Stimulated activated CD4-positive, alpha-beta T cell treated with anti-CD3 and anti-CD28 coated beads, Interleukin-2, amount 100 ng/mL, for 4 hours (primary cell): ENCODE measurements at places on chromosomes 7 and 10.

- no peak for DNase-seq
These were observed 1.2 kb downstream of the HSPA14 start for GRCh38 chr10:14839305-14839695.

GRCh38 chr7:50565559-50565916, 333 bp upstream of the DDC start:
- DNase-seq = no peak

DNA sequence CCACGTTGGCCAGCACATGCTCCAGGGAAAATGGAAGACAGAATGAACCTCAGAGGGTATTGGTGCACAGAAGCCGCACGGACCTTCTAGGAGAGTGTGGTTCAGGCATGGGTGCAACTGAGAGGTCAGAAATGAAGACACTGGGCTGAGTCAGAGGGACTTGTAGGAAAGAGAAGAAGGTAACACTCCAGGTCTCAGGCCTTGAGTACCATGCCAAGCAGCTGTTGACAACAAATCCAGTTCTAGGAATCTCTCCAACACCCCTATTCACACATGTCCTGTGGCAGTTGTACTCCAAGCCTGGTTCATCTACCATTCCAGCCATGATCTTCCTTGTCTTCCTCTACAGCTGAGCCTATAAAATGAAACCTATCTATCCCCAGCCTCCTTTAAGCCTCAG, 251.6 kb downstream of the USP6NL start:
- no peak for DNase-seq

DNA sequence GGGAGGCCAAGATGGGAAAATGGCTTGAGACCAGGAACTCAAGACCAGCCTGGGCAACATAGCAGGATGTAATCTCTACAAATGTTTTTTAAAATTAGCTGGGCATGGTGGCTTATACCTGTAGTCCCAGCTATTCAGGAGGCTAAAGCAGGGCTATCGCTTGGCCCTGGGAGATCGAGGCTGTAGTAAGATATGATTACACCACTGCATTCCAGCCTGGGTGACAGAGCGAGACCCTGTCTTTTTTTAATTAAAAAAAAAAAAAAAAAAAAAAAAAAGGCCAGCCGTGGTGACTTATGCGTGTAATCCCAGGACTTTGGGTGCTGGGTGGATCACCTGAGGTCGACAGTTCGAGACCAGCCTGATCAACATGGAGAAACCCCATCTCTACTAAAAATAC, 27.4 kb downstream of the MYOF start:
- no peak for DNase-seq

DNA sequence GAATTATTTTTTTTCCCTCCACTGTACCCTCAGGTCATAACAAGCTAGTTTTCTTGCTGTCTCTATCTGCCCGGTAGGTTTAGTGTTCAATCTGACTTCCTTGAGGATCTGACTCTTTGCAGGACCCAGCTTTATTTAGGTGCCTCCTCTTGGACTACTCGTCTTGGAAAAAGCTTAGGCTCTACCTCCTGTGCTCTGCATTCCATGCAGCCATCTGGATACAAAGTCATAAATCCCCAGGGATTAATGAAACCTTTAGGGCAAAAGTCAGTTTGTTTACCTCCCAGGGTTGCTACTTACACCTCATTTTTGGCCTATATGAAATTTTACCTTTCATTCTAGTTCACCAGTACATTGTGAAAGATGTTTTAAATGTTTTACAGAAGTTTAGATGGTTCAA, 8.0 kb downstream of the STAG3 start:
- no peak for DNase-seq

DNA sequence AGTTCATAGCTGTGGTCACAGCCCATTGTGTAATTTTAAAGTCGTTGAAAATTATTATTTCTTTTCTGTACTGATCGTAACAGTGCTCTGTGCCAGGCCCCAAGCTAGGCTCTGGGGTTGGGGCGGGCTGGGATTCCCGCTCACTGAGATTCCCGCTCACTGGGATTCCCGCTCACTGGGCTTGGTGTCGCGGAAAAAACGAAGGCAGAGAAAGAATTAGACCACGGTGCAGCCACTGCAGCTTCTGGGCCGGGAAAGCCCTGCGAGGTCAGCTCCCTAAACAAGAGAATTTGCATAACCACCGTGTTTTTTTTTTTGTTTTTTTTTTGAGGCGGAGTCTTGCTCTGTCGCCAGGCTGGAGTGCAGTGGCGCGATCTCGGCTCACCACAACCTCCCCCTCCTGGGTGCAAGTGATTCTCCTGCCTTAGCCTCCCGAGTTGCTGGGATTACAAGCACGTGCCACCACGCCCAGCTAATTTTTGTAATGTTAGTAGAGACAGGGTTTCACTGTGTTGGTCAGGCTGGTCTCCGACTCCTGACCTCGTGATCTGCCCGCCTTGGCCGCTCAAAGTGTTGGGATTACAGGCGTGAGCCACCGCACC, 31.2 kb downstream of the FOXK1 start:
- DNase-seq = no peak

DNA sequence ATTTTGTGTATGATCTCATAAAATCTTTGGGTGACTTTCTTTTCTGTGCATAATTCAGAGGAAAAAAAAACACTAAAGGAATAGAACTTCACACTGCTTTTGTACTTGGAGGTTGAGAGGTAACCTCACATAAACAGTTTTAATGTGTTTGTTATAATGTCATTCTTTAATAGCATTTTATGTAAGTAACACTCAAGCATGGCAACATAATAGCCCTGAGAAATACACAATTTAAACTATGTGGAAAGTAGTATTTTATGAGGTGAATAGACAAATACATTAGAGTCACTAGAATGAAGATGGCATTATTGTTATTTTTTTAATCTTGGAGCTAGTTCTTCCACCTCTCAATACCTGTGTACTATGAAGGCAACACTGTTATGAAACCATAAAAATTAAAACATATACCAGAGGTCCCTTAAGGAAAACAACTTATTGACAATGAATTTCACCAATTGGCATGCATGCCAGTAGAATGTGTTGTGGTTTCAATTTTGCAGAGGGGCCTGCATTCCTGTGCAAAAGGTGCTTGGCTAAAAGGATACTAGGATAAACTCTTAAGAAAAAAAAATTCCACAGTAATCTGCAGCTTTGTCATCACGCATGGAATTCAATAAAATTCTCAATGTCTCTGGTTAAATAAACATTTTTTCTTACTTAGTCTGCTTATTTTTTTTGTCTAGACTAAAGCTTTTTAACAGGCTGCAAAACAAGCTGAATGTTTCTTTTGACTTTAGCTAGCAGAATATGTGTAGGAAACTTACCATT, 102.5 kb downstream of the CD36 start:
- DNase-seq = no peak

DNA sequence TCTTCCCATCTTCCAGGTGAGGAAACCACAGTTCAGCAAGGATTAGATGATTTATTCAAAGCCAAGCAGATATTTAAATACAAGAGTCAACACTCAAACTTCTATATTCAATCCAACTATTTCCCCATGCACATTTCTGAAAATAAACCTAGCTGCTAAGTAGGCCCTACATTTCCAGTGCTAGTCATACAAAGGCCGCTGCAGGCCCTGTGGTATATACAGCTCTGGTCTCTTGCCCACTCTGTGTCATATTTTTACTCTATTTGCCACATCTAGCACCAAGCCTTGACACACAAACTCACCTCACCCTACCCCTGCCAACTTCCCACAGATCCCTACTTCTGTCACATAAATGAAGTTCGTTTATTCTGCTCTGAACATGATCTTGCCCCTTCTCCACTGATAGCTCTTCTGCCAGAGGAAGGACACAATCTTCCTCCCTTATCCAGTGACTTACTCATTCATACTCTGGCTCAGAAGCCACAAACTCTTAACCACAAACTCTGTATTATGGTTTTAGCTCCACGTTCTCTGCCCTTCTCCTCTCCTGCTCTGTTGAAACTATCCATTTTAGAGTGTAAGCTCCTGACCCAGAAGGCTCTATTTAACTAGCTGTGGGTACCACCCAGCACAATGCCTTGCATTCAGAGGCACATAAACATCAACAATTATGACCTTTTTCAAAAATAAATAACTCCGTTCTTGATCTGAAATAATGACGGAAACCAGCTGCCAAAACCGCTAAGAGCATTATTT, 180.7 kb downstream of the CPEB3 start:
- DNase-seq = no peak

GRCh38 chr10:810351-810846, 120.9 kb upstream of the DIP2C start:
- no peak for DNase-seq

GRCh38 chr7:150734254-150734653, 3.0 kb upstream of the GIMAP5 start:
- DNase-seq = no peak

- no peak for DNase-seq
These were observed 34.9 kb upstream of the LEP start for GRCh38 chr7:128206017-128206746.

- no peak for DNase-seq
These were observed 41.3 kb downstream of the WNT2 start for GRCh38 chr7:117281562-117281961.
